IMR-90 (cell line): ENCODE measurements at places on chromosomes 1 and 21. TPM values are rescaled to one million over a fixed set of nuclear protein-coding genes. Genes with fewer than 3 reads are reported as not detected.

Gene PTGER3
- under 0.01 TPM in 1 of 2 replicates, not detected in the other for total RNA-seq

Gene UBL4B
- not detected in 2 replicates for total RNA-seq

Gene SFN
- total RNA-seq: 0.18 TPM in 1 of 2 replicates, not detected in the other

Gene KLHDC7A
- not detected in 2 replicates for total RNA-seq

DNA sequence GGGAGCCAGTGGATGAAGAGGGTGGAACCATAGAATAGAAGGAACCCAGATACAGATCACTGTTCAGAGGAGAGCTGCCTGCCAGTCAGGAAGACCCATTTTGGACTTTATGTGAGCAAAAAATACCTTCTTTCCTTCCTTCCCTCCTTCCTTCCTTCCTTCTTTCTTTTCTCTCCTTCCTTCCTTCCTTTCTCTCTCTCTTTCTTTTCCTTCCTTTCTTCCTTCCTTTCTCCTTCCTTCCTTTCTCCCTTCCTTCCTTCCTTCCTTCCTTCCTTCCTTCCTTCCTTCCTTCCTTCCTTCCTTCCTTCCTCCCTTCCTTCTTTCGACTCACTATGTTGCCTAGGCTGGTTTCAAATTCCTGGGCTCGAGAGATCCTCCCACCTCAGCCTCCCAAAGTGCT, 22.1 kb upstream of the FMOD start:
- H3K4me3 ChIP-seq: no peak overlapping the region
- H3K4me1 ChIP-seq: peaks cover 8% of the 10 kb centered on the region; the same call in 1 of the 2 replicates
- peaks cover 10% of the 10 kb centered on the region for H3K27me3 ChIP-seq
- no peak for DNase-seq
- no peaks in the 10 kb centered on the region for H3K36me3 ChIP-seq

GRCh38 chr1:66095190-66095589, 302.5 kb downstream of the PDE4B start:
- H3K4me1 ChIP-seq: no peaks in the 10 kb centered on the region
- no peak for DNase-seq

GRCh38 chr1:42777852-42778251, 6.9 kb upstream of the TMEM269 start:
- no peak overlapping the region for H3K4me3 ChIP-seq
- no peak overlapping the region for H3K27ac ChIP-seq
- no peaks in the 10 kb centered on the region for H3K4me1 ChIP-seq
- no peaks in the 10 kb centered on the region for H3K27me3 ChIP-seq
- H3K36me3 ChIP-seq: peaks cover 23% of the 10 kb centered on the region
- peak; percentile 46 for DNase-seq

DNA sequence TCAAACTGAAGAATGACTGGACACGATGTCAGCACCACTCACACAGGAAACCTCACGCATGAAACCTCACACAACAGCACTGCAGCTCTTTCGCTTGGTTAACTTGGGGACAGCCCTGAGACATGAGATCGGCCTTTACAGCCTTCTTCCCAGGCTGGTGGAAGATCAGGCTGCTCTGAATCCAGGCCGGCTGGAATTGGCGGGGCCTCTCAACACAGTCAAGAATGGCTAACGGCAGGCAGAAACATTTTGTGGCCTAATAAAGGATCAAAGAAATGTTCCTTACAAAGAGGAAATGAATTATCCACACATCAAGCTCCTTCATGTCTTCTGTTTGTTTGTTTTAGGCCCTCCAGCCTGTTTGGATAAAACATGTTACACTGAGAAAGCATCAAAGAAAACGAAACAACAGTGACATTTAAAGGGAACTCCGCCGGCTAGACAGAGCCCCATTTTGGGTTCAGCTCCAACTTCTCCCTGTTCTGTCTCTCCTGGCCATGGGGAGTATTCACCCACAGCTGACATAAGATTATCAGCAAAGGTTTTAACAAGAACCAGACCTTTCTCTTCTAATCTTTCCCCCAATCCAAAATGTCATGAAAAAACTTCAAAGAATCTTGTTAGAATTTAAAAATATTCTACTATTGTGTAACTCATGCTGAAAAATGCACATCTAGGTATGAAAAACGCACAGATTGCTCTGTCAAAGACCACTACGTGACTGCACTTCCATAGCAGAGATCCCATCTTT, 131.2 kb downstream of the SLC45A1 start:
- H3K27me3 ChIP-seq: no peaks in the 10 kb centered on the region
- peaks cover 8% of the 10 kb centered on the region; the same call in 1 of the 2 replicates for H3K36me3 ChIP-seq
- H3K4me1 ChIP-seq: peaks cover 18% of the 10 kb centered on the region
- H3K27ac ChIP-seq: peak overlapping the region; percentile 97

- no peak overlapping the region for H3K27ac ChIP-seq
- DNase-seq: no peak
Measured at GRCh38 chr1:36876990-36877389, 157.3 kb downstream of the GRIK3 start.

DNA sequence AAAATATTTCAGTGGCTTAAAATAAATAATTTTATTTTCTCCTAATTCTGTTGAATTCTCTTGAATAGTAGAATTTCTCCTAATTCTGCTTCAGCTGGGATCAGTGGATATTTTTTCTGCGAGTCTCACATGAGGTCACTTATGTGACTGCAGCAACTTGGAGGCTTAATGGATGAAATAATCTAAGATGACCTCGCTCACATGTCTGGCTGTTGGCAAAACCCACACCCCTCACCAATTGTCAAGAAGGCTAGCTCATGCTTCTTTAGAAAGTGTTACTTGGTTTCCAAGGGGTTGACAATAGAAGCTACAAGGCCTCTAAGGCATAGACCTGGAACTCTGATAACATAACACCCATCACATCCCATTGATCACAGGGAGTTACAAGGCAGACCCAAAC, 156.9 kb upstream of the DPYD start:
- H3K4me1 ChIP-seq: peaks cover 4% of the 10 kb centered on the region; the same call in 1 of the 2 replicates
- peak; percentile 70 for DNase-seq
- H3K36me3 ChIP-seq: no peaks in the 10 kb centered on the region
- no peak overlapping the region for H3K27ac ChIP-seq
- no peak overlapping the region for H3K4me3 ChIP-seq
- no peaks in the 10 kb centered on the region for H3K27me3 ChIP-seq

DNA sequence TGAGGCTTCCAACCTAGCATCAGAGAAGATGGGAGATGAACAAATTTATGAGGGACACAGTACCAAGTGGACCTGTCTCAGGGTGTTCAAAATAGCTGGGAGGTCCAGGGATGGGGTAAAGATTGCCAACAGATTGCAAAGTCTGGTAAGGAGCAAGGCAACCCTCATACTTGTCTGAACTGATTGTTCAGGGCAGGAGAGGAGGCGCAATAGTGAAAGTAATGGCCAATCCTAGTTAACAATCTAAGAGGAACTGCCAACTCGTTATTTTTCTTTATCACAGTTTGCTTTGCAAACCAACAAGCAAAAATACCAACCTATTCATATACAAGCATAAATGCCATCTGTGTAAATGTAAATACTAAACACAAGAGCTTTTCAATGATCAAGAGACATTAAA, 78.4 kb upstream of the S1PR1 start:
- H3K27me3 ChIP-seq: no peaks in the 10 kb centered on the region
- no peak overlapping the region for H3K4me3 ChIP-seq
- DNase-seq: no peak
- no peaks in the 10 kb centered on the region for H3K4me1 ChIP-seq
- H3K36me3 ChIP-seq: no peaks in the 10 kb centered on the region
- no peak overlapping the region for H3K27ac ChIP-seq

DNA sequence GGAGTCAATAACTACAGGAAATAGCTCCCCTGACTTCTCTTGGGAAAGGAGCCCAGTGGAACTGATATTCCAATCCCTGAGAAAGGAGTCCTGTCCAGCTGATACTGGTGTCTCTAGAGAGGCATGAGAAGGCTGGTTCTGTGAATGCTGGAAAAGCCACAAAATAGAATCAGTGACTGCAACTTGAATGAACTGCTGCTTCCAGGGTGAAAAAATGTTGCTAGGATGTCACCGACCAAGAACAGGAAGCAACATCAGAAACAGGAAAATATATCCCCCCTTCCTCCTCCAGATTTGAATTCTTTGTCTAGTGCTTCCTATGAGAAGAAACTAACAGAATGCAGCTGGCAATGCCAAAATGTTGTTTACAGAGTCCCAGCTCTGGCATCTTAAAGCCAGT, 269.3 kb upstream of the LYPLAL1 start:
- H3K27ac ChIP-seq: no peak overlapping the region
- no peaks in the 10 kb centered on the region for H3K27me3 ChIP-seq
- no peaks in the 10 kb centered on the region for H3K36me3 ChIP-seq
- DNase-seq: no peak

DNA sequence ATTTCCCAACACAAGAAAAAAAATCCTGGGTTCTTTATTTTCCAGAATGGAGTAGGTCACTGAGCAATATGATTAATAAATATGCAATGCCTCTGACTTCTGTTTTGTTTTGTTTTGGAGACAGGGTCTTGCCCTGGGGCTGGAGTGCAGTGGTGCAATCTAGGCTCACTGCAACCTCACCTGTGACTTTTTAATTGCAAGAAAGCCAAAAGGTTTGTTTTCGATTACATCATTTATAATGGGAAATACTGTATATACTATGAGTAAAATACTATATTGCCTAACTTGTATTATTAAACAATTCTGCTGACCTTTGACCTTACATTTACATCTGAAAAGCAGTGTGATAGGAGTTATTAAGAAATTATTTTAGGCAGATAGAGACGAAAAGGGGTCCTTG, 11.6 kb upstream of the CD46 start:
- H3K36me3 ChIP-seq: no peaks in the 10 kb centered on the region
- H3K4me3 ChIP-seq: no peak overlapping the region
- H3K27ac ChIP-seq: no peak overlapping the region
- H3K27me3 ChIP-seq: no peaks in the 10 kb centered on the region
- no peak for DNase-seq
- H3K4me1 ChIP-seq: no peaks in the 10 kb centered on the region

- H3K4me1 ChIP-seq: no peaks in the 10 kb centered on the region; the same call in 1 of the 2 replicates
- H3K27me3 ChIP-seq: no peaks in the 10 kb centered on the region; the same call in 1 of the 2 replicates
- H3K4me3 ChIP-seq: no peak overlapping the region
- no peaks in the 10 kb centered on the region for H3K36me3 ChIP-seq
Measured at GRCh38 chr1:232084584-232085223, 458.1 kb downstream of the DISC1 start.

- no peaks in the 10 kb centered on the region for H3K27me3 ChIP-seq
- H3K4me1 ChIP-seq: peaks cover 16% of the 10 kb centered on the region
- no peak overlapping the region for H3K4me3 ChIP-seq
- no peaks in the 10 kb centered on the region for H3K36me3 ChIP-seq
Measured at GRCh38 chr1:17568014-17568900, 28.8 kb downstream of the ARHGEF10L start.

DNA sequence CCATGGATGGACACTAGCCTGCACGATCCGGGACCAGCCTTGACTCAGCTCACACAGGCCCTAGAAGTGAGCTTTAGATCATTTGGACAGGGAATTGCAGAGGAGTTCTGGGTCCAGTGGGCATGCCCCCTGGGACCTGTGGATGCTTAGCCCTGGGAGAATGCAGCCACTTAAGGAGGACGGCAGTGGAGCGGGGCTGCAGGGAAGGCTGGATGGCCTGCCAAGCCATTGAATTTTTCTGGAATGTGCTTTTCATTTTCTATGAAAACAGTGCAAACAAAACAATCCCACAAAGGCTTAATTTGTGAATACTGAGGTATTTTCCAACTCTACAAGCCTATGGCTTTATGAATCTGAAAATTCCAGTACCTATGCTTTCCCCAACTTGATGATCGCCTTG, 80.4 kb upstream of the GCLM start:
- no peak overlapping the region for H3K4me3 ChIP-seq
- peaks cover under 1% of the 10 kb centered on the region; the same call in 1 of the 2 replicates for H3K27me3 ChIP-seq
- H3K27ac ChIP-seq: peak overlapping the region; percentile 33; the same call in 1 of the 2 replicates
- no peak for DNase-seq
- no peaks in the 10 kb centered on the region for H3K36me3 ChIP-seq

GRCh38 chr1:82759035-82759434, 958.3 kb downstream of the ADGRL2 start:
- no peak overlapping the region for H3K4me3 ChIP-seq
- DNase-seq: no peak
- H3K27ac ChIP-seq: no peak overlapping the region
- H3K27me3 ChIP-seq: no peaks in the 10 kb centered on the region

DNA sequence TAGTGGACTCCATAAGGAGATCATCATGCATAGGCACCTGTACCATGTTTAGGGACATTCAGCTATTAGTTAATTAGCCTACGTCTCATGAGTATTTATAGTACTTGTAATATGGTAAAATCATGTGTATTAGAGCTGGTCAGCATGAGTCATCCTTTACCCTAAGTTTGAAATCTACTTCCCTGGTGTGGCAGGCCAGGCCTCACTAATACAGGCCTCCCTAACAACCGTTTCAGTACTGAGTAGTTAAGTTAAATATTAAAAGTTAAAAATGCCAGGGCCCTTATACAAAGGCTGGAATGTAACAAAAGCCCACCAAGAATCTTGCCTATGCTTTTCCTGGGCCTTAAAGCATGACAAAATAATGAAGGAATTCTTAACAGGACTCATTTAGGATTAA, 356.3 kb upstream of the DPYD start:
- H3K27me3 ChIP-seq: no peaks in the 10 kb centered on the region
- peak; percentile 76 for DNase-seq
- H3K36me3 ChIP-seq: no peaks in the 10 kb centered on the region
- H3K4me3 ChIP-seq: no peak overlapping the region
